ENCODE measurements at places on chromosomes 1 and 21.

DNA sequence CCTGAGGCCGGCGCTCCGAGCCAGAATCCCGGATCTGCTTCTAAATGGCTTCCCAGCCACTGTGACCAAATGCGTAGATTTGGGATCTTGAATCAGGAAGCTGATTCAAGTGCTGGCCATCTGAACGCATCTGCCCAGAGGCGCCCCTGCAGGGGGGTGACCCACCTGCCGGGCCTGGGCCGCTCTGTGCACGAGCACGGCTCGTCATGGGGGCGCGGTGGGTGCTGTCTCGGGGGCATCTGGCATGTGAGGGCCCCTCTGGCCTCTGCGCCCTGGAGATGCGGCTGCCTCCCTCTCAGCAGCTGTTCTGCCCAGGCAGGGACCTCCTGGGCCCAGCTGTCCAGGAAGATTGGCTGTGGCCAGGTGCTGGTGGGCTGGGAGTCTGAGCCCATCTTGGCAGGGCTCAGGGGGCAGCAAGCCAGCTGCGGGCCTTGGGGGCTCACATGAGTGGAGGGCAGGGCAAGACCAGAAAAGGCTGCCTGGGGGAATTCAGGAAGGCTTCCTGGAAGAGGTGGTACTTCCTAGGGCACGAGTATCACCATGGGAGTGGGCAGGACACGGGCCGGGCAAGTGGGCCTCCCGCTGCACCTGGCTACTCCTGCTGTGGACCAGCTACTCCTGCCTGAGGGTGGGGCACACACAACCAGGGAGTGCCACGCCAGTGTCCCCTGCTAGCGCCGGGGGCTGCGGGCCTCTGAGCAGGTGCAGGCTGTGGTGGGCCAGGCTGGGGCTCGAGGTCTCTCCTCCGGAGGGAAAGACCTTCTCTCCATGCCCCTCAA is 25.1 kb downstream of the PLCH2 start:
- DNase-seq = no peak

DNA sequence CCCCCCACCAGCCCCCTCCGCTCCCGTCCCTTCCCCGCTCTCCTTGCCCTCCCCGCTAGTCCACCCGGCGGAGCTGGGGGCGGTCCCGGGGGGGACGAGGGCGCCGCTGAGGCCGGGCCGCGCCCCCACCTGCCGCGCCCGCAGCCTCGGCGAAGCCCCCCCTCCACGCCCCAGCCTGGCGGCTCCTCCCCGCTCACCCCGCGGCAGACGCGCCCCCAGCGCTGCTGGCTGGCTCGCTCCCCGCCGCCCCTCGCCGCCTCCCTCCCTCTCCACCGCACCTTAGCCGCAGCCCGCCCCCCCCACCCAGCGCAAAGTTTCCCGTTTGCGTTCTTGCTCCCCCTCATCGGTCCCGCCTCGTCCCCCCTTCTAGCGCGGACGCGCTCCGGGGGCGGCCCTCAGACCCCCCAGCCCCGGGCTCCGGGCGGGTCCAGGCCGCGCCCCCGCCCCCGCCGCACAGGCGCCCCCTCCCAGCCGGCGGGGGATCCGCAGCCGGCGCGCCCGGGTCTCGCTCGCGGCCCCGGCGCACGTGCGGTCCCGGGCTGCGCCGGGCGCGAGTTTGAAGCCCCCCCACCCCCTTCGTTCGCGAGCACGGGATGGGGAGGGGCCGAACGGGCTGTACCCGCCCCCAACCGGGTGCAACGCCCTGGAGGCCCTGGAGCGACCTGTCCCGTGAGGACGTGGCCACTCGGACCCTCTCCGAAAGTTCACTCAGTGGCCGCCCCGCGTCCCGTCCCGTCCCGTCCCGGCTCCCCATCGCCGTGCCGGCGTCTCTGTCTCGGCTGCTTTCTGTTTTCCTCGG is 623 bp downstream of the PTPRF start:
- no peak for DNase-seq

GRCh38 chr1:181310560-181310959 is 172.8 kb upstream of the CACNA1E start:
- DNase-seq = no peak

DNA sequence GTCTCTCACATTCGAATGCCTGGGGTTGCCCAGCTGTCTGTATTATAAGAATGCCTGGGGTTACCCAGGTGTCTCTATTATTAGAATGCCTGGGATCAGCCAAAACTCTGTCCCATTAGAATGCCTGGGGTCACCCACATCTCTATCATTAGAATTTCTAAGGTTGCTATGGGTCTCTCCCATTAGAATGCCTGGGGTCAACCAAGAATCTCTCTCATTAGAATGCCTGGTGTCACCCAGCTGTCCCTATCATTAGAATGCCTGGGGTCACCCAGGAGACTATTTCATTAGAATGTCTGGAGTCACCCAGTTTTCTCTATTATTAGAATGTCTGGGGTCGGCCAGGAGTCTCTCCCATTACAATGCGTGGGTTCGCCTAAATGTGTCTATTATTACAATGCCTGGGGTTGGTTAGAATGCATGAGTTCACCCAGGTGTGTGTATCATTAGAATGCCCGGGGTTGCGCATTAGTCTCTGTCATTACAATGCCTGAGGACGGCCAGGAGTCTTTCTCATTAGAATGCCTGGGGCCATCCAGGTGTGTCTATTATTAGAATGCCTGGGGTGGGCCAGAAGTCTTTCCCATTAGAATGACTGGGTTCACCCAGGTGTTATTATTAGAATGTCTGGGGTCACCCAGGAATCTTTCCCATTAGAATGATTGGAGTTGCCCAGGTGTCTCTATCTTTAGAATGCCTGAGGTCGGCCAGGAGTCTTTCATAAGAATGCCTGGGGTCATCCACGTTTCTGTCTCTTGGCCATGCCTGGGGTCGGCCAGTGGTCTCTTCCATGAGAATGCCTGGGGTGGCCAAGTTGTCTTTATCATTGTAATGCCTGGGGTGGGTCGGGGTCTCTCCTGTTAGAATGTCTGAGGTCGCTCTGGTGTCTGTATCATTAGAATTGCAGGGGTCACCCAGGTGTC is 59.6 kb downstream of the RNF187 start:
- no peak for DNase-seq

DNA sequence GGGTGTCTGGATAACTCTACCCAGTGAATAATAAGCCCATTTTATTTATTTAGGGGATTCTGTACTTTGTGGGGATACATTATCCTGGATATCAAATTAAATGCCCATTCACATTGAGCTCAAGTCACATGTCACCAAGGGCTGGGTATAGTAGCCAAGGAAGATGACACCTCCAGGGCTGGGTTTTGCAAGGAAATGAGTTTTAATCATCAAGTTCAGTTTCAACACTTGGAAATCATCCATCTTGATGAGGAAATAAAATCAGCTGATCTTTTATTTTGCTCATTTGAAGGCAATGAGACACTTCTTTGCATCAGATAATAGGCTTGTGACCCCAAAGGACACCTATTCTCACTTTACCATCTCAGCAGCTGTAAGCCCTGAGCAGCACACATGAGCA is 80.0 kb upstream of the TNR start:
- no peak for DNase-seq

- no peak for DNase-seq
These were observed 70.1 kb downstream of the ROR1 start for GRCh38 chr1:63843884-63844283.

GRCh38 chr1:231952154-231952553 is 325.6 kb downstream of the DISC1 start:
- no peak for DNase-seq

DNA sequence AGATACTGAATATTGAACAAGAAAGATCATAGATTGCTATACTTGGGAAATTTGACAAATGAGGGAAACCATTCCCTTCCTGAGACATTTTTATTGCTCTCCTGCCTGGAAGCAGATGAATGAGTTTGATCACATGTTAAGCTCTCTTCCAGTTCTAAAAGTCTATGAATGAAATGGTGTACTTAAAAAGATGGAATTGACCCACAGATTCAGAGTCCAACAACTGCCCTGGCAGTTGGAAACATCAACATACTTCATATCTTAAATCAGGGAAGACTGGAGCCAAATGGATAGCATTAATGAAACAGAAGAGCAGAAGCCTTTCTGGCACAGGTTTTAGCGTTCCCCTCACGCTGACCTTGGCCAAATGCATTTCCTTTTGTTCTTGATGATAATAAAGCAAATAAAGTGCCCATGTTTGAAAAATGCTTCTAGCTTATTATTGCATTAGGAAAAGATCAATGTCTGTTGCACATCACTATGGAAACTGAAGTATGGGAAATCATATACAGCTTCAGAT is 142.6 kb downstream of the ESRRG start:
- DNase-seq = no peak

DNA sequence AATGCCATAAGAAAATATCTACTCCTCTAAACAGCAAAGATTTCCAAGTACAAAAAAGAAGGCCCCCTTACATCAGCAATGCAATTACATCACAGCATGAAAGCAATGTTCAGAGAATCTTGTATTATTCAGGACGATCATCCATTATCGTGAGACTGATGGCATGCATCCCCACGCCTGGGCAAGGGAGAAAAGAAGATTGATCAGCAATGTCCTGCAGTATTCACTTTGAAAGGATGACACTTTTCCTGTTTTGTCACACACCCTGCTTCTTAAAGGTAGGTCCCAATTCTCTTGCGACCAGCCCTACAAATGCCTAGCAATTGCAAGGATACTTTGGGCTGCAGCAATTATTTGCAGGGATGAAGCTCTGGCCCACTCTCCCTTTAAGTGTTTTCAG is 108.7 kb downstream of the TOMM20 start:
- no peak for DNase-seq

DNA sequence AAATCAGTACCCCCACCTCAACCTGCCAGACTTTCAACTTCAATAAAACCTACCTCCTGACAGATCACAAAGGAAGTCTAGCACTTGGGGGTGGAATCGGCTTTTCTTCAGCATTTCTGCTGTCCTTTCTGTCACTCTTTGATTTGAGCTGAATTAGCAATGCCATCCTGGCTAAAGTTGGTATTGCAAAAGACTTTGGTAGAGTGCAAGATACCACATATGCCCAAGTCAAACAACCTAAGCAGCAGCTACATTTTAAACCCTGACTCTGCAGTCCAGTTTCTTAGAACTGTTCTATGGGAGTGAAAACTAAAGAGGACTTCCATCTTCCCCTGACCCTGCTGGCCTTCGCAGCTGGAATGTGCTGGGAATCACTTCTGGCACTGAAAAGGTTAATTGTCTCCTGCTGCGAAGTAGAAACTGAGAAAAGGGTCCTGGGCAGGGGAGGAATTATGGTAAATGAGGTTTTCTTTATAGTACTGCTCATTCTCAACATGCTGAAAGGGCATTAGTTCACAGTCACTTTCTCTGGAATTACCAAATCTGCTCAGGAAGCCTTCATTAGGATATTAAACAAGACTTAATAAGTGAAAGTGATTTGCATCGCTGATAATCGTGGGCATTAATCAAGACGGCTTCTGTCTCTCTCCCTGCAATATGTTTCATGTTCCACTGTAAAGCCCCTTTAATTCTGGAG is 126.2 kb upstream of the SMYD2 start:
- DNase-seq = no peak

DNA sequence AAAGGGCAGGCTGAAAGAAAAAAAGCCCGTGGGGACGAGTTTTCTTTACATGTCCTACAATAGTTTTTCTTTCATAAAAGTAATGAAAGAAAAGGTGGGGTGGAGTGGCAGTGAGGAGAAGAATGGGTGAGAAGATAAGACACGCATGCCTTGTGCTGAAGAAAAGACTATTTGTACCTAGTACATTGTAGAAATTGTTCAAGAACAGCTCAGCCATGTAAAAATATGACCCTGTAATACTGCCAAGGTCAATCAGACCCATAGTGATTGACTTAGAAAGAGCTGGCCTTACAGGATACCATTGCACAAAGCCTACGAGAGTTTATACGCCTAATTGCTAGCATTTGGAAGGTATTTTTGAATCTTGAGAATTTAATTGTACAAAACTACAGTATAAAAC is 126.0 kb upstream of the NRIP1 start:
- no peak for DNase-seq

DNA sequence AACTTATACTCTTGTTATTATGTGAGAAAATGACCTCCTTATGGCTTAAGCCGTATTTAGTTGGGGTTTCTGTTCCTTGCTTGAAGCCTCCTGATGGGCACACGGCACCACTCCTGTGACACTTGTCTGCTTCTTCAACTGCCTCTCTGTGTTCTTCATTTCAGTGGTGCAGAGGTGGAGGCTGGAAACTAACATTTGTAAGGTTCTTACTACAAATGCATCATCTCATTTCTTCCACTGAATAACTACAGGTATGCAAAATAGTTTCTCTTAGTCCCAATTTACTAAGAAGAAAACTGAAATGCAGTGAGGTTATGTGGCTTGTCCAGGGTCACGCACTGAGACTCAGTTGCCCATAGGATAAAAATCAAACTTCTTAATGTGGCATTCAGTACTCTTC is 23.6 kb upstream of the ZNF362 start:
- DNase-seq = no peak

DNA sequence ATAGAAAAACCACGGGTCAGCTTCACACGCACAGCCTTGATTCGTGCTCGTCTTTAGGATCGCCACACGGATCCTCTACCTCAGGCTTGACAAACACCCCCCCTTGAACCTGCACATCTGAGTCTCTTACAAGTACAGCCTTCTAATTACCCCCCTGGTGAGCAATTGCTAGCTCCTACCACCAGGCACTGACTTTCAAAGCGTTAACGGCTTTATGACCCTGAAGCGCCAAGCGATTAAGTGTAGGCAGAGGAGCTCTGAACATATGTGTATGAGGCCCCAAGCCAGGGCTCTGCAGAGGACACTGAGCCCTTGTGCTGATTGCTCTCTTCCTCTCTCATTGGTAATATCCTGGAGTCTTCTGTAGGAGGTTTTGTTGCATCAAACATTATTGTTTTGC is 55.7 kb upstream of the EPHA8 start:
- DNase-seq = no peak

GRCh38 chr1:16926491-16927073 is 4.9 kb downstream of the CROCC start:
- DNase-seq = no peak

GRCh38 chr1:202575918-202576653 is 134.2 kb downstream of the SYT2 start:
- no peak for DNase-seq

- no peak for DNase-seq
These were observed 1.7 kb upstream of the ATP1A4 start for GRCh38 chr1:160149716-160150115.

DNA sequence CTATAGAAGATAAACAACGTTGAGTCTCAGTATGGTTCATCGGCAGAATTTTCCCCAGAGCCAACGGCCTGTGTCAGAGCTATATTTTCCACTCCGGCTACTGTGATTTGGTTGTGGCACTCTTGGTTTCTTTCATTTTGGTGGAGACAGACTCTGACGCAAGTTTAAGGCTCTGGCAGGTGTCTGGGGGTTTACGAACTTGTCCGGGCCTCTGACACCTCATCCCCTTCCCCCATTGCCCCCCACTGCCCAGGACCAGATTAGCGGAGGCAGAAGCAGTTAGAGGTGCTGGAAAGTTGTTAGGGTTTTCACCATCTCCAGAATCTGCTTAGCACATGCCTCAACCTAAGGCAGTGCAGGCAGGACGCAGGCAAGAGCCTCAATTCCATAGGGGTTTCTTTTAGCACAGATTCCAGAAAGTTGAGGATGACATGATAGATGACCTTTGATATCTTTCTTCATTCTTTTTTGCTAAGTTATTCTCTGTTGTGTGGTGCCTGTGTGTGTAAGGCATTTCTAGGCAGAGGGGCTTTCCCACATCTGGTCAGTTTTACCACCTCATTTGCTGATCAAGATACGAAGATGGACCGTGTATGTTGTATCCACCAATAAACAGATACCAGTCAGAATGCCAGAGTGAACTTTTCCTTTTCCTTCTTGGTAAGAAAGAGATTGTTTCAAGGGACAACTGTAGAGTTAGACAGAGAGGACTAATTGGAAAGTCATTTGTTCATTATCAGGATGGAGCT is 18.4 kb upstream of the IL10 start:
- no peak for DNase-seq
